Mesothelial cell of epicardium (in vitro differentiated cells): ENCODE measurements at places on chromosomes 7 and 10.

DNA sequence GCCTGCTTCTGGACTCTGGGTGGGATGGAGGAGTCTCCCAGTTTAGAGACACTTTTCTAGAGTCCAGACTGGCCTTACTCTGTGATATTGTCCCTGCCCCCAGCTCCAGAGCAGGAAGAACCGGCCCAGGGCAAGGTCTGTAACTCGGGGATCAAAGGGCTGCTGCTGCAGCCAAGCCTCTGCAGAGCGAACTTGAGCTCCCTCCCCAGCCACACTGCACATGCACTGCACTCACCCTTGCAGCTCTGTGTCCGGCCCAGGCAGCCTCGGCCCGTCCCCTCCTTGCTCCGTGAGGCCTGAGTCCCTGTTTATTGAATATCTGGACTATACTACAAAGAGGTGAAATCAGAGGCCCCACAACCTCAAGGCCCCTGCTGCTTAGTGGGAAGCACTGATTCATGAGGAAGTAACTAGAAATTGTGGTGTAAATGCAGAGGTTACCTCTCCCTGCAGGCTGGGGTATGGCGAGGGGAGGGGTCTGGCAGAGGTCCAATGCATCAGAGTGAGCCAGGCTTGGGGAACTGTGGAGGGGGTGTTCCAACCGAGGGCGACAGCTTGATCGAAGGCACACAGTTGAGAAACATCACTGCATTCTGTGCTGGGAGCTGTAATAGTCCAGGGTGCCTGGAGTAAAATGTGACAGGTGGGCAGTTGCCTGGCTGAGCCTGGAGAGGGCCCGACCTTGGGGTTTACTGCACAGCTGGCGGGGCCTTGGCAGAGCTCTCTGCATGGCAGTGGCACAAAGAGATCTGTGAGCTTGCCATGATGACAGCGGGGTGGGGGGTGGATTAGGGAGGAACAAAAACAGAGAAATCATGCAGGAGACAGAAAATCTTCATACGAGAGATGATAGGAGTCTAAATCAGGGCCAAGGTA is 49.1 kb downstream of the AOC1 start:
- no peak overlapping the region for H3K4me3 ChIP-seq
- H3K27ac ChIP-seq: no peak overlapping the region
- DNase-seq: no peak
- H3K4me1 ChIP-seq: peaks cover 19% of the 10 kb centered on the region

GRCh38 chr10:103451831-103452505 is at the start of gene CALHM2:
CALHM2 (minus strand) TSS chr10:103452370; CDS start chr10:103449941, 2,429 bp downstream.
- peak within 1 kb of the TSS; percentile 59 for H3K4me3 ChIP-seq
- no peak for DNase-seq
- peaks cover 15% of the 10 kb centered on the region for H3K36me3 ChIP-seq
- no peaks in the 10 kb centered on the region for H3K27me3 ChIP-seq

- H3K27me3 ChIP-seq: no peaks in the 10 kb centered on the region
- H3K36me3 ChIP-seq: peaks cover 34% of the 10 kb centered on the region
- H3K4me3 ChIP-seq: no peak overlapping the region
- H3K27ac ChIP-seq: peak overlapping the region; percentile 72
Observed at GRCh38 chr7:139682136-139683013, 95.4 kb downstream of the HIPK2 start.

DNA sequence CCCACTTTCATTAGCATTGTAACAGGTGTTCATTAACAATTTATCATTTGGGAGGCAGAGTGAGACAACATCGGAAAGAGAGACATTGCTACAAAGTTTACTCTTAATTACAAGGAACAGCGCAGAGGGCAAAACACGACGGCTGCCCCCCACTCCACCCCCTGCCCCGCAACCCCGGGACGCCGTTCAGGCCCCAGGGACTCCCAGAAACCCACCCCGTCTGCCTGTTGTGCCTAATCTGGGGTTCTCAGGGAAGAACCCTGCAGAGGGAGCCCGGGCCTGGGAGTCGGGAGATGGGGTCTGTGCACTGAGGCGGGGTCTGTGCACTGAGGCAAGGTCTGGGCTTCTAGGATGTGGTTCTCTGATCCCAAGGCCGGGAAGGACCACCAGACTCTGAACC is 25.2 kb downstream of the UNCX start:
- H3K27ac ChIP-seq: no peak overlapping the region
- no peak for DNase-seq
- no peak overlapping the region for H3K4me3 ChIP-seq
- peaks cover 8% of the 10 kb centered on the region for H3K4me1 ChIP-seq
- H3K27me3 ChIP-seq: peaks cover 69% of the 10 kb centered on the region

DNA sequence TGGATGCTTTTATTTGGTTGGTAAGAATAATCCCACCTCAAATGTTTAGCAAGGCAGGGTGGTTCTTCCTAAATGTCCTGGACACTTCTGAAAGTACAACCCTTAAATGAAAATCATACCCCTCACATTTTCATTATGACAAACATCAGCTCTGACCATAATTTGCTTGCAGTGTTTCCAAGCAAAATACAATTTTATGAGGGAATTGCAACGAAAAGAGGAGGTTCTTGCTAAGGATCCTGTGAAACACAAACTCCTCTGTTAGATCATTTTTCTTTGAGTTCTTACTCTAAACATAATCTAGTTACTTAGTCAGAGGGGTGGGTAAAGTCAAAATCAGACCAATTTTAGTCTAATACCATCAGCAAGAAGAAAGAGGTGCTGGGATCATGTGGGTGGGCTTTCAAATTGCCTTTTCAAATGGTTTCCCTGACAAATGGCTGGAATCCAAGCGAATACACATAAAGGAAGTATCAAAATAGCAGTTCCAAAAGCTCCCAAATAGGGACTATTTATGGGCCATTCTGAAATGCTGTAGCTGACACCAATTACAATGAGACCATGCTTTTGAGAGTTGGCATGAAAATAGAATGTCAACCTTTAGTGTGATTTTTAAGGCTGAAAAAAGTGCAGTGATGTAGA is 164.9 kb upstream of the INHBA start:
- no peak overlapping the region for H3K4me3 ChIP-seq
- H3K27me3 ChIP-seq: no peaks in the 10 kb centered on the region
- H3K36me3 ChIP-seq: peaks cover 11% of the 10 kb centered on the region

DNA sequence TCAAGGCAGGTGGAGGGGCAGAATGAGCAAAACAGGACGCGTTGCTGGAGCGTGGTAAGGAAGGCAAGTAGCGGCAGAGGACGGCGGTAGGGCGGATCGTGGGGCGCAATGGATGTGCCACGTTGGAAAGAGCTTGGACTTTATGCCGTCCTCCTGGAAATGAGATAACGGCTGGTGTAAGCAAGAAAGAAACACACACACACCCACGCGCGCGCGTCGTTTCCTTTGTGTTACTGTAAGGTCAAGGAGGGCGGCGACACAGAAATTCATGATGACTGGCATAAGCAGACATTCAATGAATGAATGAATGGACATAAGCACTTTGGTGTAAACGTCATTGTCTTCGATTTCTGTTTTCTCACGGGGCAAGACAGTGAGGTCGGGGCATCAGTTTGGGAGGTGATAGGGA is 683 bp upstream of the ENTPD7 start:
- peaks cover 28% of the 10 kb centered on the region for H3K4me1 ChIP-seq
- peaks cover 3% of the 10 kb centered on the region for H3K36me3 ChIP-seq
- peaks cover 5% of the 10 kb centered on the region for H3K27me3 ChIP-seq
- no peak for DNase-seq
- peak overlapping the region; percentile 18 for H3K27ac ChIP-seq

- H3K4me1 ChIP-seq: no peaks in the 10 kb centered on the region
- H3K36me3 ChIP-seq: no peaks in the 10 kb centered on the region
- H3K27me3 ChIP-seq: peaks cover 17% of the 10 kb centered on the region
- no peak overlapping the region for H3K4me3 ChIP-seq
Observed at GRCh38 chr10:130335336-130335735, 199.1 kb downstream of the GLRX3 start.

DNA sequence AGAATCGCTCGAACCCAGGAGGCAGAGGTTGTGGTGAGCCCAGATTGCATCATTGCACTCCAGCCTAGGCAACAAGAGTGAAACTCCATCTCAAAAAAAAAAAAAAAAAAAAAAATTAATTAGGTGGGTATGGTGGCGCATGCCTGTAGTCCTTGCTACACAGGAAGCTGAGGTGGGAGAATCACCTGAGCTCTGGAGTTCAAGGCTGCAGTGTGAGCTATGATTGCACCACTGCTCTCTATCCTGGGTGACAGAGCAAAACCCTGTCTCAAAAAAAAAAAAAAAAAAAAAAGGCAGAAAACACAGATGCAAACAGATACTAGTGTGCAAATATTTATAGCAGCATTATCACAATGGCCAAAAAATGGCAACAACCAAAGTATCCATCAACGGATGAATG is 134.4 kb downstream of the RGS10 start:
- no peaks in the 10 kb centered on the region for H3K36me3 ChIP-seq
- no peaks in the 10 kb centered on the region for H3K27me3 ChIP-seq
- H3K27ac ChIP-seq: no peak overlapping the region
- no peak for DNase-seq
- H3K4me3 ChIP-seq: no peak overlapping the region

DNA sequence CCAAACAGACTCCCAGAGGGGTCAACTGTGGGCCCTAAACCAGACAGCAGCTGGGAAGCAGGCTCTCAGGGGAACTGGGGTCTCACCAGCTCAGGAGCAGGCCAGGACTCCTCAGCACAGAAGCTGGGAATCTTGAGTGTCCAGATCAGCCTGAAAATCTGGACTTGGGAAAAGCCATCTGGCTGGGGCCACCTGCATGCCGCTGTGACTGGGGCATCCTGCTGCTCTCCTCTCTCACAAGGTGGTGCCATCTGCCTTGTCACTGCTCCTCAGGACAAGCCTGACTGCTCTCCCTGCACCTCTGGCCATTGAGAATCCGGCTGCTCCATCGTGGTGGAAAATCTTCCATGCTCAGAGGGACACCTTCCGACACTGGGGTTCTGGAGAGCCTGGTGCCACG is 141.4 kb downstream of the PLPP4 start:
- no peak overlapping the region for H3K27ac ChIP-seq
- no peak for DNase-seq
- H3K4me3 ChIP-seq: no peak overlapping the region
- no peaks in the 10 kb centered on the region for H3K36me3 ChIP-seq

- no peak for DNase-seq
- H3K27ac ChIP-seq: no peak overlapping the region
- peaks cover 40% of the 10 kb centered on the region for H3K4me1 ChIP-seq
- H3K36me3 ChIP-seq: no peaks in the 10 kb centered on the region
- no peaks in the 10 kb centered on the region for H3K27me3 ChIP-seq
- no peak overlapping the region for H3K4me3 ChIP-seq
Observed at GRCh38 chr7:121015560-121015959, 27.0 kb downstream of the CPED1 start.

- H3K4me3 ChIP-seq: no peak overlapping the region
- H3K27me3 ChIP-seq: peaks cover 5% of the 10 kb centered on the region
- no peak overlapping the region for H3K27ac ChIP-seq
Observed at GRCh38 chr7:31497516-31497915, 16.4 kb upstream of the ITPRID1 start.

- DNase-seq: no peak
- no peaks in the 10 kb centered on the region for H3K36me3 ChIP-seq
- H3K27ac ChIP-seq: no peak overlapping the region
- H3K27me3 ChIP-seq: peaks cover 57% of the 10 kb centered on the region
- H3K4me1 ChIP-seq: peaks cover 38% of the 10 kb centered on the region
- peak overlapping the region; percentile 95 for H3K4me3 ChIP-seq
Observed at GRCh38 chr7:131110297-131111080, 217.2 kb upstream of the MKLN1 start.

DNA sequence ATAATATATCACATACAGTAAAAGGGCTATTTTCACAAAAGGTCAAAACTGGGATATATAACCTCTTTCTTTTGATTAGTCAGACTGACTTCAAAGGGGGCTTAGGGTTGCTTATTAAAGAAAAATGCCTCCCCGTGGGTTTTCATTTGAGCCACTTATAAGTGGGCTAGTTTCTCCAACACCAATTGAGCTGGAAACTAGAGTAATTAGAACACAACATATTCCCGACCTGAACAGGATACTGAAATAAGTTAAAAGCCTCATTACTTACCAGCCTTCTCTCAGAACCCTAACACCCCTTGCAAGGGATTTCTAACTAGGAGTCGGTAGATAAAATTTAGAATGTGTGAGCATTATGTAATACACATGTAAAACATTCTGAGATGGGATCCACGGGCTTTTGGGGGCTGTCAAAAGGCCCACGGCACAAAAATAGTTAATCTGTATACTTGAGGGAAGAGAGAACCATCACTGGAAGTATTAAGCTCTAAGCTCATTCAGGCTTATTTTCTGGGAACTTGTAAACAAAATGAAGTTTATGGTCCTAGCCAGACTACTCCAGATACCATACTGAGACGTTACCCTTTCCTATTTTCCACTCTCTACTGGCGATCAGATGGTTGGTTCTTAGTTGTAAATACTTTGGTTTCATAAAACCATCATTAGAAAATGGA is 29.3 kb upstream of the KMT2E start:
- H3K4me3 ChIP-seq: peak overlapping the region; percentile 100
- DNase-seq: no peak
- H3K27ac ChIP-seq: peak overlapping the region; percentile 100
- H3K4me1 ChIP-seq: peaks cover 49% of the 10 kb centered on the region
- no peaks in the 10 kb centered on the region for H3K36me3 ChIP-seq
- H3K27me3 ChIP-seq: no peaks in the 10 kb centered on the region

DNA sequence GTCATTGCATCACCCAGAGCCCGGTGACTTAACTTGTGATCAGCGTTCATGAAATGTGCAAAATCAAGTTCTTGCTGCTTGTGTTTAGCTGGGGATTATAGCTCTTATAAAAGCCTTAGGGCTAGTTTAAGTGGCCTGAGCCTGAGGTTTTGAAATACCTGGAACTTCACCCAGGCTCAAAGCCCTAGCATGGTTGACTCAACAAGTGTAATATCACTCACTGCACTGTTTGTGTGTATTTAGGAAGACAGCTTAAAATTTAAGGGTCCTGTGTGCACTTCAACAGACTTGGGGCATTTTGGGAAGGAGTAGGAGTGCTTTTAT is 489.5 kb downstream of the GATA3 start:
- no peak overlapping the region for H3K27ac ChIP-seq
- H3K36me3 ChIP-seq: peaks cover 5% of the 10 kb centered on the region
- H3K4me3 ChIP-seq: no peak overlapping the region
- H3K4me1 ChIP-seq: peaks cover 18% of the 10 kb centered on the region

DNA sequence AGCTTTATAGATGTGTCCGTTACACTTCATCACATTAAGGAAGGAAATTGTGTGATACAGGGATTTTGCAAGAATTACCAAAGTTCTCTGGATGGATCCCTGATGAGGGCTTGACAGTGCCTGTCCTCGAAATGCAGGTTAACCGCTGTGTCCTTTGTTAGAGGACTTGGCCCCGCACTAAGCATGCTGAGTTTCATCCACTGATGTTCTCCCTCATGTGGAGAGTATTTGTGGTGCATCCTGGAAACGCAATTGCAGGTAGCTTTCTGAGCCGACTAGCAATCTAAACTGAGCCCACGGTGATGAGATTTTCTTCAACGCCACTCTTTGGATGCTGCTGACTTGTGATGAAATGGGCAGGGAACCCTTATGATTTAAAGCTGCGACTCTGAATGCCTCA is 71.9 kb upstream of the STK17A start:
- no peak overlapping the region for H3K4me3 ChIP-seq
- no peak for DNase-seq
- H3K36me3 ChIP-seq: no peaks in the 10 kb centered on the region
- H3K27me3 ChIP-seq: peaks cover 18% of the 10 kb centered on the region
- no peak overlapping the region for H3K27ac ChIP-seq
